ENCODE measurements at places on chromosomes 5 and 9. TPM values are rescaled to one million over a fixed set of nuclear protein-coding genes. Genes with fewer than 3 reads are reported as not detected.

PCDHA9 gene
- 1.4 TPM for total RNA-seq

- DNase-seq = no peak
Measured at GRCh38 chr9:20290257-20290656, 332.0 kb downstream of the MLLT3 start.

TAF1L gene
- total RNA-seq = not detected

- DNase-seq = peak; percentile 77
Measured at GRCh38 chr5:76402886-76403765, at the start of gene IQGAP2. Gene IQGAP2, plus strand, starts transcription at chr5:76403285. Its CDS starts 261 bp downstream, at chr5:76403546.

All from neural crest cell (in vitro differentiated cells).